Ammon's horn (tissue), 1 donor: ENCODE measurements at places on chromosomes 11 and 22.
A peak's percentile ranks its signal among the peaks of the same experiment; 100 is the strongest.

DNA sequence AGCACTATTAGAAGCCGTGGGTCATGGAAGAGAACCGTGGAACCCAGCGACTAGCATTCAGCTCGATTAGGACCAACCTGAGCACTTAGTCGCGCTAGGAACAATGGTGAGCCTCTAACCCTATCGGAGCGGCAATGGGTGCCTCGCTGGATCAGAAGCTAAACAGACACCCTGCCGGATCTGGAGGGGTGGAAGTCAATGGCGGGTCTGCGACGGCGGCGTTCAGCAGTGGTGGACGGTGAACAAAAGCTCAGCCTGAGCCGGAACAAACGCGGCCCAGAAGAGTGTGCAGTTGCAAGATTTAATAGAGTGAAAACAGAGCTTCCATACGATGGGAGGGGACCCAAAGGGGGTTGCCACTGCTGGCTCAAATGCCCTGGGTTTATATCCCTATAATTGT lies 391.8 kb upstream of the DDI1 start:
- no peak for DNase-seq

GRCh38 chr11:116499396-116500003 lies 273.3 kb downstream of the BUD13 start:
- peak; percentile 41 for DNase-seq

DNA sequence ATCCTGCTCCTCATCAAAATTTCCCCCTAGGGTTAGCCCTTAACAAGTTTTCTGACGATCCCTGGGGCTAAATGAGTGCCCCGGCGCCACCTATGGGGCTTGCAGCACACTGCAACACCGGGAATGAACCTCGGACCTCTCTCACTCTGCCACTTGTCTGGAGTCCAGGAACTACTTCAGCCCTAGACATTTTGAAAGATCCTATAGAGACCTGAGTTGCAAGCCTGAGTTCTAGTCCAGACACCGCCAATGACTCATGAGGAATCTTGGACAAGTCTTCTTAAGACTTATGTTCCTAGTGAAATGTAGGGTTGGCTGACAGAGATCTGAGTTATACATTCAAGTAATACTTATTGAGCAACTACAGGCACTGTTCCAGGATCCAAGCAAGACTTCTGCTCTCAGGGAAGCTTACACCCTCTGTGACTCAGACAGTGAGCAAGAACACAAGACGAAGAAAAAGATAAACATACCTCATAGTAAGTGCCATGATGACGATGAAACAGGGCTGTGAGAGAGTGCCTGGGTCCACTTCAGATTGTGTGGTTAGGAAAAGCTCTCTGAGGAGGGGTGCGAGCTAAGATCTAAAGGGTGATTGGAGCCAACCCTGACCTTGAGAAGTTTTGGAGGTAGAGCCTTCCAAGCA lies 10.2 kb upstream of the STK33 start:
- DNase-seq, result peak; percentile 9

GRCh38 chr22:43396934-43397457 lies 14.8 kb upstream of the MPPED1 start:
- DNase-seq, result no peak

GRCh38 chr11:70250876-70251658 lies 19.4 kb upstream of the PPFIA1 start:
- DNase-seq, result no peak

DNA sequence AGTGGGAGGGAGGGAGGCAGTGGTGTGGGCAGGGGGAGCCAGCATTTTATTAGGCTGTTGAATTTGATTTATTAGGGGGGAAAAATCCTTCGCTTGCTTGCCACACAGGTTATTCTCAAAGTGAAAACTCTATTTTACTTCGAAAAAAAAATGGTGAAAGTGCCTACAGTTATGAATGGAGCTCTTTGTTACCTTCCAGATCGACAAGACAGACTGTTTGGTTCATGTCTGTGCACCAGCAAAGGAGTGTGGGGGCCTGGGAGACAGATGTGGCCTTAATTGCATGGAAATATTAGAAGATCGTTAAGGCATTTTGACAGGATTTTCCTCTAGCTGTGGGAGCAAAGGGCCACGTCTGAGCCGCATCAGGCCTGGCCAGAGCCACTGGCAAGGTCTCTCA lies 45.7 kb downstream of the FLI1 start:
- DNase-seq, result no peak

DNA sequence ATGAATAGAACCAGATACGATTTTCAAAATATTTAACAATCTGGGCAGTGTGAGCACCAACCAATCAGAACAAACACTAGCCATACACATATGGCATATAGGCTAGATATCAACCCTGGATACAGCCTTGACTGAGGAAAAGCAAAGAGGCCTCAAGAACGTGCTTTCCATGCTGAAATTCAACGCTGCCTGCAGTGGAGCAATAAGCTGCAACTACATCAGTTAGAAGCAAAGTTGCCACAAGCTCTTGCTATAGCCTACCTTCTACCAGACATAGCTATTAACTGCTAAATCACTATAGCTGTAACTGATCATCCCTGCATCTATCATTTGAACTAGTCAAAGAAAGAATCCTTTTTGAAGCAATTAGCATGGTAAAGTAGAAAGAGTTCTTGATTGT lies 42.5 kb downstream of the DENND5A start:
- peak; percentile 40 for DNase-seq
